ENCODE measurements at places on chromosomes 3 and 15.

GRCh38 chr3:168040607-168041208, 55.0 kb downstream of the GOLIM4 start:
- no peak for DNase-seq

DNA sequence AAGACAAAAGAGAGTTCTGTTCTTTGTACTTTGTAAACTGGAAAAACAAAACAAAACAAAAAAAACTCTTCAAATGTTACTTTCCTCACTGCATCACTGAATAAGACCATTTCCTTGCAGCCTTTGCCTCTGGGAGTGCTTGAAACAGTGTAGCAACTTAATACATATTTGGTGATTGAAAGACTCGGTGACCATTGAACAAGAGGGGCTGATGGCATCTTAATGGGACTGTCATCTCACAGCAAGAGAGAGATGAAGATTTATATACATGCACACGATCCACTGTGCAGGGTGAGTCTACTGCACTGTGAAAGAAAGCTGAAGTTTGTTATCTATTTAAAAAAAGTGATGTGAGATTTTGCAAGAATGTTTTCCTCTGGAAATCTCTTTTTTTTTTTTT, 111.9 kb upstream of the KLHL25 start:
- no peak for DNase-seq

- no peak for DNase-seq
Observed at GRCh38 chr3:170909129-170909903, 879 bp upstream of the EIF5A2 start.

- no peak for DNase-seq
Observed at GRCh38 chr3:197675951-197676350, 60.8 kb downstream of the RUBCN start.

DNA sequence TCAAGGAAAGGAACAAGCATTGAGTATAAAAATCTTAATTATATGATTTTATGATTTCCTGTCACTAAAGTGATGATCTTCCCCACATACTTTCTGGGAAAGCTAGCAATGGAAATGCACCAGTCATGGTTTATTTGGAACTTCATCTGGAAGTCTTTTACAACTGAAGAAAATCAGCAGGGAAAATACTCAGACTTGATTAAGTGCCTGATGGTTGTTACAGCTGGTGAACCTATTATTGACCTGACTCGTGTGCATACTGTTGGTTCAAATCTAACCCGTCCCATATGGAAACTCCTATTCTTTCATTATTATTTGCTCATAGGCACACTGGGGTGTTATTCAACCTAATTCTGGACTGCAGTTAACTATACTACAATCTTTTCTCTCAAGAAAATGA, 701.8 kb upstream of the CCDC54 start:
- no peak for DNase-seq

- DNase-seq, result no peak
Observed at GRCh38 chr3:179402963-179403362, 48.3 kb downstream of the GNB4 start.

DNA sequence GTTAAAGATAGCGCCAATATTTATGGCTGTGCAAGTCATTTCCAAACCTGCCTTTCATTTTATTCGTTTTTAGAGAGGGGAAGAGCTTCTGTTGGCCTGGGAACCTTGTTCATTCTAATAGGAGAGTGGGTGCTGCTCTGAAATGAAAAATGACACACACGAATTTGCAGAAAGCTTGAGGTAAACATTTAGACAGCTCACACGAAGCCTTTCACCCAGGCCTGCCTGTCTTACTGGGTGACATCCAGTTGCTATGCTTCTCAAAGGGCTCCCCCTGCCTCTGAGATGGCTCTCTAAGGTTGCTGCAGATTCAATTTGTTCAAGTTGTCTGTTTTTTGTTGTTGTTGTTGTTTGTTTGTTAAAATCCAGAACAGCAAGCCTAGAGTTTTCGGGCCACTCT, 18.2 kb downstream of the PEX5L start:
- DNase-seq, result no peak

DNA sequence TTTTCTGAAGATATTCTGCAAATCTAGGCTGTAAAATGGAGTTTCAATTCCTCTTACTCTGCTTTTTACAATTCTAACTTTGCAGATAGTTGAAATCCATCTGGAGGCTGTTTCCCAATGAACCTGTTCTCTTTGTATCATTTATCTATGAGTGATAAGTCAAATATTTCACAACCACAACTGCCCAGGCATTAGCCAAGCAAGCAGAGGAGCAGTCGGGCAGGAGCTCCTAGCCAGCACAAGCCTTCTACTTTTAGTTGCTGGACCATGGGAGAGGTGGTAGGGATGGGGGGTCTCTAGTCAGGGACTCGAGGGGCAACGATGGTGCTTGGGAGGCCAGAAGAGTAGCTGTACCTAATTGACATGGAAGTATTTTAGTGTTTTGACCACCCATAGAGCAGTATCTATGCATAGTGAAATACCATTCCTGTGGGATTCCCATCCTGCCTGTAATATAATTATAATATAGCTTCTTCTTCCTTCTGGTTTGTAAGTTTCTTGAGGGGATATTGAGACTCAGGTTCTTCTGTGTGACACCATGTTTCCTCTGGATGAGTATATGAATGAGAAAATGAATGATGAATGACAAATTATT, 353.5 kb upstream of the IL12A start:
- no peak for DNase-seq

GRCh38 chr3:60431599-60431958, 819.7 kb downstream of the FHIT start:
- no peak for DNase-seq

- no peak for DNase-seq
Observed at GRCh38 chr3:71940486-71940885, 155.5 kb upstream of the PROK2 start.
